KG1 (cell line): ENCODE measurements at places on chromosomes 4 and X.

DNA sequence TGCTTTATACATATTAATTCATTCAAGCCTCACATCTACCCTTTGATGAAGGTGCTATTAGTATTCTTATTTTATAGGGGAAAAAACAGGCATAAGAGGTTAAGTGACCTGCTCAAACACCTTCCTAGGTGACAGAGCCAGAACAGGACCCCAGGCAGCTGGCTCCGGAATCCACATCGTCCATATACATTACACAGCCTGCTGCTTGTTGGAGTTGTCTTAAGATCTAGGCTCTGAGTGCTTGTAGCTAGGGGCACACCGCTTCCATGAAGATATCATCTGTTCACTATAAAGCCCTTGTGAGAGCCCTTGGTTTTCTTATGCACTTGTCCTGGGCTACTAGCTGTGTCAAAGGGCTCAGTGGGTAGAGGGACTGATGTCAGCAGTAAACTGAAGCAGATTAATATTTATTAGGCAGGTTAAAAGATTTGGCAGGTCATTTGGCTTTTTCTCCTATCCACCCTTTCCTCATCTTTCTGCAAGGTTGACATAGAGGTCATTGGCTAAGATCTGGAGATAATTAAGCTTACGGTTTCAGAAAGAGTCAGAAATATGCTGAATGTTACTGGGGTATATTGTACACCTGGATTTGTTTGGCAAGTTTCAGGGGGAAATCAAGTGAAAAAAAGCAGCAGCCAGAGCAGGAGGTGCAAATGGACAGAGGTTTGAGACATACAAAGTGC, 195.4 kb downstream of the SOWAHB start:
- no peak for DNase-seq

DNA sequence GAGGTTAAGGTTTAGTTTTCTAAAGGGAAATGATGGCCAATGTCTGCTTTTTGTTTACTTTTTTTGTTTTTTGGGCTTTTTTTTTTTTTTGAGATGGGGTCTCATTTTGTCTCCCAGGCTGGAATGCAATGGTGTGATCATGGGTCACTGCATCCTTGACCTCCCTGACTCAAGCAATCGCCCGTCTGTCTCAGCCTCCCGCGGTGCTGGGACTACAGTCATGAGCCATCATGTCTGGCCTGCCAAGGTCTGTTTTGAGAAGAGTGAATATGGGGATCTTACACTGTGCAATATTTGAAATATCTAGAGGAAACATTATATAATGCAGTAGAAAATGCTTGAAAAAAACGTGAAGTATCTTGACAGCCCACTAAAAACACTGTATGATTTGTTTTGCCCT, 162.5 kb downstream of the GASK1B start:
- no peak for DNase-seq

GRCh38 chrX:110944311-110944750, 148.7 kb upstream of the CHRDL1 start:
- DNase-seq: no peak

- DNase-seq: no peak
Measured at GRCh38 chrX:133653358-133653757, 238.1 kb upstream of the GPC4 start.
